ENCODE measurements at places on chromosomes 3 and 15. TPM values are rescaled to one million over a fixed set of nuclear protein-coding genes. Genes with fewer than 3 reads are reported as not detected.

- no peaks in the 10 kb centered on the region for H3K4me1 ChIP-seq
- no peak overlapping the region for H3K4me3 ChIP-seq
- H3K27ac ChIP-seq, result no peak overlapping the region
- H3K36me3 ChIP-seq, result no peaks in the 10 kb centered on the region
- no peaks in the 10 kb centered on the region for H3K27me3 ChIP-seq
These were observed 33.3 kb downstream of the TMCO5A start for GRCh38 chr15:37967788-37968187.

DNA sequence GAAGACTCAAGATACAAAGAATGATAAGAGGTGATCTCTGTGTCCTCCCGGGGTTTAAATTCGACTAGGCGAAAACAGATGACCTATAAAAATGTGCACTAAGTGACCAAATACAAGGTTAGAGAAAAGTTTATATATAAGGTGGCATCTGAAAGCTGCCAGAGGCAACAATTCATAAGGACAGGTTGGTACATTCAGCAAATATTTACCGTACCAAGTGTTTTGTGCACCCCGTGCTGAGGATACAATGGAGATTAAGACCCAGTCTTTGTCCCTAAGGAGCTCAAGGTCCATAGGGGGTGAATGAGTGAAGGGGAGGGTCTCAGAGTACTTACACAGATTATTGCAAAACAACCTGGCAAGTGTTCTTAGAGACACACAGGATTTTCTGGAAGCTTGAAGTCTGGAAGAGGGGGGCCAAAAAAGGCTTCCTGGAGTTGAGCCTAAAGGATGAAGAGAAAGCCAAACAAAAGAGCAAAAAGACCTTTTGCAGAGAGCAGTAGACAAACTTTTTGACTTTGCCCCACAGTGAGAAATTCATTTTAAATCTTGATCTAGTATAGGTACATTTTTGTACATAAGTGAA is 71.4 kb upstream of the LRIG1 start:
- no peak overlapping the region for H3K27ac ChIP-seq
- H3K4me1 ChIP-seq, result no peaks in the 10 kb centered on the region
- no peaks in the 10 kb centered on the region for H3K36me3 ChIP-seq
- H3K4me3 ChIP-seq, result no peak overlapping the region

AEN gene
- total RNA-seq, result 4.2 TPM

DNA sequence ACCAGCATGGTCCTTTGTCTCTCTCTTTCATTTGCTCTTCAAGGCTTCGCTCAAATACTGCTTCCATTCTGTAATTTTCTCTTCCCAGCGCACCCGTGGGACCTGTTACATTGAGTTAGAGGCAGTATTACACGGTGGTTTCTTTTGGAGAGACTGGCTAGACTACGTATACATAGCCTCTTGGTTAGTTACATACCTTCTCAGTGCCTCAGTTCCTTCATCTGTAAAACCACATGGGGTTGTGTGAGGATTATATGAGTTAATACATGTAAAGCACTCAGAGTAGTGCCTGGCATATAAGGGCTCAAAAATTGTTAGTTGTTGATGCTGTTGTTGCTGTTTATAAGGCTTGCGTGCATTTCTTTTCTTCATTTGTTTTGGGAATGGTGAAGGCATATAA is 33.8 kb downstream of the UBE2E2 start:
- H3K27ac ChIP-seq, result no peak overlapping the region
- H3K4me1 ChIP-seq, result no peaks in the 10 kb centered on the region
- H3K4me3 ChIP-seq, result no peak overlapping the region
- no peaks in the 10 kb centered on the region for H3K27me3 ChIP-seq
- no peak for DNase-seq

- DNase-seq, result no peak
- no peaks in the 10 kb centered on the region for H3K27me3 ChIP-seq
- no peak overlapping the region for H3K4me3 ChIP-seq
- no peak overlapping the region for H3K27ac ChIP-seq
- H3K36me3 ChIP-seq, result no peaks in the 10 kb centered on the region
These were observed 1233.4 kb downstream of the ROBO2 start for GRCh38 chr3:78273326-78273725.

GRCh38 chr3:59247402-59247841 is 197.6 kb upstream of the CFAP20DC start:
- H3K4me3 ChIP-seq, result no peak overlapping the region
- no peak overlapping the region for H3K27ac ChIP-seq
- no peak for DNase-seq
- H3K4me1 ChIP-seq, result peaks cover 6% of the 10 kb centered on the region

- H3K4me3 ChIP-seq, result no peak overlapping the region
- DNase-seq, result no peak
- H3K27me3 ChIP-seq, result no peaks in the 10 kb centered on the region
- H3K4me1 ChIP-seq, result no peaks in the 10 kb centered on the region
- no peak overlapping the region for H3K27ac ChIP-seq
These were observed 13.9 kb upstream of the PODXL2 start for GRCh38 chr3:127614928-127615589.

- H3K27ac ChIP-seq, result no peak overlapping the region
- H3K4me3 ChIP-seq, result no peak overlapping the region
- H3K36me3 ChIP-seq, result no peaks in the 10 kb centered on the region
These were observed 8.8 kb upstream of the LCTL start for GRCh38 chr15:66574596-66574950.

All from lung (tissue), 17 donors.